T47D (cell line): ENCODE measurements at places on chromosomes 5 and 9.

DNA sequence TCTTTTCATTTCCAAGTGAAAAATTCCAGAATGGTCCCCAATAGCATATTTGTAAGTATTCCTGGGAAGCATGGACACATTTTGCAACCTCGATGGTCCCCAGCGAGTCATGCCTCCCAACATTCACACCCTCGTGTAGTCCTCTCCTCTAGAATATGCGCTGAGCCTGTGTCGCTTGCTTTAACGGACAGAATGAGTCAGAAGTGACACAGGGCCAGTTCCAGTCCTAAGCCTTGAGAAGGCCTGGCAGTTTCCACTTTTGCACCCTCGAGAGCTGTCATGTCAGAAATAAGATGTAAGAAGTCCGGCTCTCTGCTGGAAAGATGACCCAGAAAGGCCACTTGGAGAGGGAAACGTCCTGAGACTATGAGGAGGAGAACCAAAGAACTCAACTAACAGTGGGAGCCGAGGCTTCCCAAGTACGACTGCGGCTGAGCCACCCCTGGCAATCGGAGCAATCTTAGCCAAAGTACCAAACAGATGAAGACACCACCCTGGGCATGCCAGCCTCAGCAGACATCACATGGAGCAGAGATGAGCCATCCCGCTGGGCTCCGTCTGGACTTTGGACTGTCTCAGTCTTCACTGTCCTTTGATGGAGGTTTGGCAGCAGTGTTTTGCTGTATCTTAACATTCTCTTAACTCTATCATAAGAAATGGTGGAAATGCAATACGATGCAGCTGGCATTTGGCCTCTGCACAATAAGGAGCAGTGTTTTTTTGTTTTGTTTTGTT, 42.6 kb upstream of the GFPT2 start:
- DNase-seq: no peak

DNA sequence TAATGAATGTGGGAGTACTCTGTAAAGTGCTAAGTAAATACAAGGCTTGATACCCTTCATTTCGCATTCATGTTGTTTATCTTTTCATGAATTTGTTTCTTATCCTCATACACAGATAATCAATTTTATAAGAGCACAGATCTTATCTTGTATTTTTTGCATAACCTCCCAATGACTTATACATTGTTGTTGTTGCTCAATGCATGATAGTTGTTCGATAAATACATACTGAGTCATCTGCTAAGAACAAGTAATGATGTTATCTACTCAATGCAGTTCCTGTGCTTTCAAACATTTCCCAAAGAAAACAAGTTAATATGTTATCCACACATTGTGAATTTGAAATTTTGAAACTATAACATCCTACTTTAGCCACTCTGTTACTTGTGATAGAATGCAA, 60.7 kb downstream of the TAF11L14 start:
- no peak for DNase-seq

GRCh38 chr9:74499111-74499601, 2.0 kb downstream of the RORB start:
- DNase-seq: no peak

DNA sequence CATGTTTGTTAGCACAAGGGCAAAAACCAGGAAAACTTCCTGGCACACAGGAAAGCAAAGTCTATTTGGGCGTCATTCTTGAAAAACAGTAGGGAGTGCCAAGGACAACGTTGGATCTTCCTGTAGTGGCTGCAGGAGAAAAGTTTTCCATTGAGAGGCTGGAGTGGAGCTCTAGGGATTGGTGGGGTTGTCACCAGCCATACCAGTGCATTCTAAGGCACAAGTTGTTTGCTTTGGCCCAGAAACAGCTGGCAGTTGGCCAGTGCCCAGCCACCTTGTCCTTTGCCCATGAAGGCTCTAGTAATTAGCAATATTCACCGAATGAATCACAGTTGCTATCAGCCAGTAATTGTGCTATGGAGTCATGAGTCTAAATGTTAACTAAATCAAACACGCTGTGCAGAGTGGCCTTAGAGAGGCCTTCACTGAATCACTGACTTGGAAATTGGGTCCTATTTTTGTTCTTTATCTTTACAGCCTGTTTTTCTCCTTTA, 26.4 kb downstream of the TNFSF15 start:
- DNase-seq: peak; percentile 64

GRCh38 chr9:8158574-8158973, 359.0 kb upstream of the DMAC1 start:
- no peak for DNase-seq

DNA sequence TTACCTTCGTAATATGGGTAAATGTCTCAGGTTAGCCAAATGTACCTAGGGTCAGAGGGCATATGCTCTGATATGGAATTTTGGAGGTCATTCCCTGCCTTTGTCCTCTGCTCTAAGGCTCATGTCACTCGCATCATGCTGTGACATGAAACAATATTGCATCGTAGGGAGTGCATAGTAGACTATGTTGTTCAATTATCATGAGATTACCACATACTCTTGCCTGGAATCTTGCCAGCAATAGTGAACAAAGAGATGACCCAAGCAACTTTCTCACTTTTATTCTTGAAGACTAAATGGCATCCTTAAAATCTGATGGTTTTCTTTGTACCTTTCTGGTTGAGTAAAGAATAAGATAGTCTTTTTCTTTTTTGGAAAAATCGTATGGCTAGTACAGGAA, 27.6 kb downstream of the ZNF462 start:
- DNase-seq: no peak

DNA sequence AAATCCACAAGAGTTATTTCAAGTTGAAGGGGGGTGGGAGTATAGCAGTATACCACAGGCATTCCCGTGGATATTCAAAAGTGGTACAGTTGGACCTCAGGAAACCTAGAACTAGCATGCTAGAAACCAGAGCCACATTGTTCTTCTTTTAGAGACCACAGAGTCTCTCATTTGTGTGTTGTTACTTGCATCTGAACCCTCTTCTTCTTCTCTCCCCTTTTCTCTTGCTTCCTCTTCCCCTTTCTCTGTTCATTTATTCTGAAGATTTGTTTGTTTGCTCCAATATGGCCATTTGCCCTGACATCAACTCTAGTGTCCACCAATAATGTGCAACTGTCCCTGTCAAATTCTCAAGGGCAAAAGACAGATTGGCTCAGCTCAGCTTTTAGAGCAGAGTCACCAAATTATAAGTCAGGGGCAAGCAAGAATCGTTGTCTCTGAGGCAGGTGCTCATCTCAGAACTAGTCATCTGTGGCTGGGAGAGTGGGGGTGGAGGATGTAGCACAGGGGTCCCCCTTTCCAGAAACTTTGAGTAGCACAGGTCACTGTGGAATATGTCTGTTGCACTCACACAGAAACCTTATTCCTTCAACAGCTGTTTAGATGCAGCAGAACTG, 321.1 kb downstream of the ARRDC3 start:
- DNase-seq: no peak
